ENCODE measurements at places on chromosomes 3 and 15. TPM values are rescaled to one million over a fixed set of nuclear protein-coding genes. Genes with fewer than 3 reads are reported as not detected.

Gene ATP13A3
- total RNA-seq: 80.2 TPM

Gene GCSAM
- total RNA-seq: 5.3 TPM

Gene FBXL2
- total RNA-seq: not detected

Gene FBXO40
- total RNA-seq: not detected

Gene FANCD2OS
- total RNA-seq: not detected

Gene SLC2A2
- not detected for total RNA-seq

Gene MYL3
- not detected for total RNA-seq

Gene ZNF660
- total RNA-seq: 0.29 TPM

Gene SNX22
- 0.51 TPM for total RNA-seq

Gene GREM1
- not detected for total RNA-seq

Gene CAMP
- not detected for total RNA-seq

Gene LMCD1
- total RNA-seq: 0.59 TPM

All from T-helper 1 cell treated with Interleukin-12 subunit alpha and Interleukin-12 subunit beta and Interleukin-4 antibody, amounts not matched to agents 30 ng/mL and 1 ng/mL, for 36 hours (primary cell).